Omental fat pad (tissue), 4 donors: ENCODE measurements at places on chromosomes 4 and X.

- DNase-seq = no peak
Observed at GRCh38 chr4:102400898-102401297, 55.6 kb upstream of the SLC39A8 start.

- no peak for DNase-seq
Observed at GRCh38 chrX:39465467-39465866, 632.3 kb downstream of the BCOR start.

GRCh38 chr4:153611679-153612078 lies 72.4 kb upstream of the TLR2 start:
- no peak for DNase-seq

DNA sequence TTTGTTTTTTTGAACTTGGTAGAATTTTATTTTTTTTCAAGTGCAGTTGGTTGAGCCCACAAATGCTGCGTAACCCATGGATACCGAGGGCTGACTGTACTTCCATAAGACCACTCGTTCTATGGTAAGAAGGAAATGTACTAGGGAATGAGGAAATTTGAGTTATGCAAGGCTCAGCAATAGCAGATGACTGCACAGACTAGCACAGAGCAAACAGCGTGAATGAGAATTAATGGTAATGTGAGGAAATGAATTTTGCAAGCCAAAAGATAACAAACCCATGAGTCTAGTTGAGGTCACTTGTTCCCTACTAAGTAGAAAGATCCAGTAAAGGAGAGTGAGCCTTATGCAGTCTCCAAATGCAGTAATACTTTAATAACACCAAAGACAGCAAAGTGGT lies 17.4 kb downstream of the GSPT2 start:
- DNase-seq = no peak

DNA sequence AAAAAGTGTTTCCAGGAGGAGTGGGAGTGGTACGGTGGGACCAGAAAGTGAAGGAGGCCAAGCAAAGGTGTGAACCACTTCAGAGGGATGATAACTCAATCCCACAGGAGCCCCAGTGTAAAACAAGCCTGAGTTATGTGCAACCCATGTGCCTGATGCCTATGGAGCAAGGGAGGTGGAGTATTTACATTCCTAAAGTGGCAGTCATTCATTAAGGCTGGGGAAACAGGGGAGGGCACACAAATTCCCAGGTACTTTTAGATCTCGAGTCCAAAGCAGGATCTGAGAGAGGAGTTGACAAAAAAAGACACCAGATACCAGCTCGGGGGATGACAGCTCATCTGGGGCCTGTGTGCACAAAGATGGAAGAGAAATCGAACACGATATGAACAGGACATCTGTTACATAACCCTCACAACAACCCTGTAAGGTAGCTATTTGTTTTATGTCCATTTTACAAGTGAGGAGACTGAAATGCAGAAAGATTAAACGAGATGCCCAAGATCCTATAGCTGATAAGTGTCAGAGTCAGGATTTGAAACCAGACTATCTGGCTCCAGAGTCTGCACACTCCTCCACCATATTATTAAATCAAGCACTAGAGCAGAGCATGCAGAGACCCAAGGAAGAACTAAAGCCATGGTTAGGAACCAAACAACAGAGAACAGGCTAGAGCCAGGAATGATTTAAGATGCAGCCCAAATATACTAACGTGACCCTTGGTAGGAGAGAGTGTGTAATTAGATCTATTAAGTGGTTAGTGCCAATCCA lies 91.9 kb upstream of the MAPK10 start:
- DNase-seq = no peak

- DNase-seq = no peak
Observed at GRCh38 chr4:13543839-13544605, at the start of gene NKX3-2. TSS of gene NKX3-2 (minus strand) at chr4:13544508. CDS start at chr4:13544414, 94 bp downstream.

DNA sequence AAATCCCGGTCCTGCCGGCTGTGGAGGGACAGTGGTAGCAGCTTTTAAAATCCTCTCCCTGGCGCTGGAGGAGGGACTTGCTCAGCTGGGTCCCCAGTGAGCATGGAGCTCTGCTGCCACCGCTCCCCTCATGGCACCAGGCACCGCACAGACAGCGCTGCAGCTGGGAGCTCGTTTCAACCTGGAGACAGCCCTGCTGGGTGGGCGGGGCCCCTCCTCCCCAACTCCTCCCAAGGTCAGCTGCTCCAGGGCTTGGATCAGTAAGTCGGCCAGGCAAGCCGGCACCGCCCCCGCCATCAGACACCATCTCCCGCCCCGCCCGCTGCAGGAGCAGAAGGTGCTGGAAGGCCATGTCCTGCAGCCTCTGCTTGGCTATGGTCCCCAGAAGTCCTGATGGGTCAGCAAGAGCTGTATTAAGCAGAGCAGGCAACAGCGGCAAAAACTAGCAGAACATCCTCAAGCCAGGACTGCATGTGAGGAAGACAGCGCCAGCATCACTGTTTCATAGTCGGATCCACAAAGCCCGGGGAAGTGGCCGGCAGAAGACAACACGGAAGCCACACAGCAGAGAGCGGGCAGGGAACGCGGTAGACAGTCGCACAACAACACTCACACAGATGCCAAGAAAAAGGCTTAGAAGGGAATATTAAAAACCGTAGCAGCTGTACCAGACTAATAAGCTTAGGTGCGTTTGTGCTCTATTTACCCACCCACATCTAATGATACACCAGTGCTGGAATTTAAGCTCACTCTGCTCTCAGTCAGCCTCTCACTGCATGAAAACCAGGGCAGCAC lies 16.2 kb downstream of the ZFYVE28 start:
- DNase-seq = no peak

DNA sequence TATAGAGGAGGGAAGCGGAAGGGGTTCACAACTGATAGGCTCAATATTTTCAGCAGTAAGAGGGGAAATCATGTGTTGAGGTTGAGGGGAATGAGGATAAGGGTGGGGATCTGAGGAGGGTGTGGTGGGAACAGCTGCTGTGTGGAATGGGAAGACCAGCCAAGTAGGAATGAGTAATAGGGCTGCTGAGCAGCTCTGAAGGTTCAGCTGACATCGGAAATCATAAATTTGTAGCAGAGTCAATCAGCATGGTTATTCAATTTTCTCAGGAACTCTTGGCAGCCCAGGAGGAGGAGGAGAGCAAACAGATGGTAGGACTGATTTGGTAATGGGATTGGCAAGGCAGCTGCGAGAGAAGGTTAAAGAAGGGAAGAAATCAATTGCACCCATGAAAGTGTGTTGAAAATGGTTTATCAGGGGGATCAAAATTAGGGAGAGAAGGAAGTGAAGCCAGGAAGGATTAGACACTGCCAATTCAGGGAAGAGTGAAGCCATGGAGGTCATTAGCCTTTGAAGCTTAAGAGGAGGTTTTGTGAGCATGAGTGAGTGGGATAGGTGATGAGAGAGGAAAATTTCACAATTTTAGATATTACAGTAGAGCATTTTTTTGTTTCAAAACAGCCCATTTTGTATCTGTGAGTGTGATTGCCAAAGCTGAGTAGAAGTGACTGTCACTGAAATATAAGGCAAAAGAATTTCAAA lies 82.6 kb downstream of the PCDH7 start:
- DNase-seq = no peak

- no peak for DNase-seq
Observed at GRCh38 chr4:60989141-60989540, 211.0 kb upstream of the ADGRL3 start.

DNA sequence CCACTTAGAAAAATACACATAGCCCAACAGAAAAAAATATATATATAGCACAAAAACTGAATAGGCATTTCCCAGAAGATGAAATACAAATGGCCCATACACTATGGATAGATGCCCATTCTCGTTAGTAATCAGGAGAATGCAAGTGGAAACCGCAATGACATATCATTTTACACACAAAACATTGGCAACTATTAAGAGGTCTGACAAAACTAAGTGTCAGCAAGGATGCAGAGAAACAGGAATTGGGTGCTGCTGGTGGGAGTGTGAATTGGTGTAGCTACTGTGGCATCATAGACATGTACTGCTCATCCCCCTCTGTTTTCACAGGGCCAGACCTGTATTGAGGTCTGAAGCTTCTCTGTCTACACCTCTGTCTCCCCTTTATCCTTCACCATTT lies 320.0 kb downstream of the IDS start:
- DNase-seq = no peak

DNA sequence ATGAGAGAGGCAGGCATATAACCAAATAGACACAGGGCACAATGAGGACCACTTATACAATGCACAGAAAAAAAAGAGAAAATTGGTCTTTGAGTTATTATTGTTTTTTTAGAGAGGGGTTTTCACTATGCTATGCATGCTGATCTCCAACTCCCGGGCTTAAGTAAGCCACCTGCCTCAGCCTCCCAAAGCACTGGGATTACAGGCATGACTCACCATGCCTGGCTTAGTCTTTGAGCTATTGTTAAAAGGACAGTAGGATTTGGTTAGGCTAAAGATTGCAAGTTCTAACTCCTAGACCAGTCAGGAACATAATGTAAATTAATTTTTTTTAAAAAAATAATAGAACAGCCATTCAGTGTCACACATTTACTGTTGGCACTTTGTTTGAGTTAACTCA lies 340.1 kb downstream of the GPAT3 start:
- DNase-seq = no peak

DNA sequence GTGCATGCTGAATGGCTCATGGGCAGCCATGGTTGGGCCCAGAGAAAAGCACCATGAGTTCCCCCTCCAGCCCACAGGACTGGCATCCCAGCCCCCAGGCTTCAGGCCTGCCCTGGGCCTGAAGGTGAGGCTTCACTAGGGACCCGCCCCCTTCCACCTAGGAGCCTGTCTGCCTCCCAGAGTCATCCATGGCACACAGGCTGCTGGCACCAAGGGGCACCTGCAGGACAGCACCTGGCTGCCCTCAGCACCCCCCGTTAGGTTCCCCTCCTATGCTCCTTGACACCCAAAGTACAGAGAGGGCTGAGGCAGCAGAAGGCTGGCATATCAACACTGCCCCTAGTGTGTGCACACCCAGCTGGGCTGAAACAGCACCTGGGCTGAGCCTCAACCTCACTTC lies 566.7 kb upstream of the PCDH7 start:
- no peak for DNase-seq

DNA sequence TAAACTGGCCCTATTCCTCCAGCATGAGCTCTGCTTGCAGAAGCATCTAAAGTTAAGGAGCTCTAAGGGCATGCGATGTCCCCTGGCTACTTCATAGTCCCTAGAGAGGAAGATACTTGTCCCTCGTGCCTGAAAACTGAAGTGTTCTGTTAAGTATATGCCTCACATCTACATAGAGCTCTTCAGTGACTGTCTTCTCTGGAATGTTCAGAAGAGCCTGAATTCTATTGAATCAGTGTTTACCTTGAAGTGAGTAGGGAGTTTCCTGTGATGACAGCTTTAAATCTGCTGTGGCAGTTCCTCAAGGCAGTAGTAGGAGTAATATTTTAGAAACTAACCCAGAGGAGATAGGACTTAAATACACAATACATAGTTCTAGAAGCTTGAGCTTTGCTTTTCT lies 111.2 kb downstream of the ZNF518B start:
- DNase-seq = no peak

GRCh38 chr4:171390626-171391025 lies 422.6 kb upstream of the GALNTL6 start:
- DNase-seq = no peak

- DNase-seq = no peak
Observed at GRCh38 chr4:158936238-158936637, 166.6 kb upstream of the RAPGEF2 start.

DNA sequence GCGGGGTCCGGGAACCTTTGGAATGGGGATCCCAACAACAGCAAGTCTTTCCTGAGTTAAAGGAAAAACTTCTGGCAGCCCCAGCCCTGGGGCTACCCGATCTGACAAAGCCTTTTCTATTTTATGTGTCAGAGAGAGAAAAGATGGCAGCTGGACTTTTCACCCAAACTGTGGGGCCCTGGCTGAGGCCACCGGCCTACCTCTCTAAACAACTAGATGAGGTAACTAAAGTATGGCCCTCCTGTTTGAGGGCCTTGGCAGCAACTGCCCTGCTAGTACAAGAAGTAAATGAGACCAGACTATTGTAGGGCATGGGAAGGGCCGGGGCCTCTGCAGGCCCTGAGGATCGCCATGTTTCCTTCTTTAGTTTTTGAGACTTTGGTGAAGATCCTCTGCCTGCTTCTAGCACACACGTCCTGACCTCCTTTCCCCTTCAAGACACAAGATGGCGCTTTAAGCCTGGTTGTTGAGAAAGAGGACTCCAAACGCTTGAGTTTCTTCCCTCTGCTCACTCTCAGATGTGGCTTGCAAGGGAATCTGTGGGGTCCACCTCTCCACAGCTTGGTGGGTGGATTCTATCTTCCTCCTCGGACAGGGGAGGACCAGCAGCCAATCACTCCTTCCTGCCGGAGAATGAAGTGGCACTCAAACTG lies 18.5 kb upstream of the DRD5 start:
- no peak for DNase-seq

DNA sequence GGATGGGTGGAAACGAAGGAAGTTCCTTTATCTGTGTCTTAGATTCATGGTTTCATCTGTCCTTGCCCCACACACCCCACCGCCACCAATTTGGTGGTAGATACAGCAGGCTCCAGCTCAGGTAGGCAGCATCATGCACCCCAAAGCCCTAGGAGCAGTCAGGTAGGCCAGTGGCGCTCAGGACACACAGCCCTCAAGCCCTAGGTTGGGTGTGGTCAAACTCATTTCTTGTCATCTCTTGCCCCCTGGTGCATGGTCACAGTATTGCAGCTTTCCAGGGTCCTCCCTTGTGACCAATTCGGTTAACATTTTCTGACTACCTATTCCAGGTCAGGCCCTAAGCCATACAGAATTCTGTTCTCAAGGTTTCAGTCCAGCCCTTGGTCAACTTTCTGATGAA lies 14.5 kb upstream of the PRRG3 start:
- DNase-seq = no peak

DNA sequence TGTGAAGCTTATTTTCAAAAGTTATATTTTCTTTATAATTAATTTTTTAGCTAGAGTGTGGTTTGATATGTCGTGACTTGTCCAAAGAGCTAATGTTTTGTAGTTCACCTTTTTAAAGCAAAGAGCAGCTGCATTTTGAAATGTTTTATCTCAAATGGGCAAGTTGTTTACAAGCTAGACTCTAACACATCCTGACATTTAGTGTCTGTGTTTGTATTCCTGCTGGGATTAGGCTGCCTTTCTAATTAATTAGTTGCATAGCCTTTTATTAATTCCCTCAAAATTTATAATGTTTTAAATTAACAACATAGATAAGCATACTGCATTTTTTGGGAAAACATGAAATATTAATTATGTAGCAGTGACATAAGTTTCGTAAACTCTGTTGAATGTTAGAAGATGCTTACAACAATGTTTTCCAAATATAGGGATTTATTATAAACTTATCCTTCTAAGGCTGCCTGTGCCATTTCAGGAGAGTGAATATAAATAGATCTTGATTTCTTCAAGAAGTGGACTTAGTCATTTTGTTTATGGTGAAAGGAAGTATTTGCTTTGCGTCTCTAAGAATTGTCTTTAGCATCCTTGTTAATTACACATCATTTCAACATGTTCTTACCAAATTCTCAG lies 37.7 kb upstream of the NUDT6 start:
- no peak for DNase-seq
